ENCODE measurements at places on chromosomes 16 and 17. TPM values are rescaled to one million over a fixed set of nuclear protein-coding genes. Genes with fewer than 3 reads are reported as not detected.

DNA sequence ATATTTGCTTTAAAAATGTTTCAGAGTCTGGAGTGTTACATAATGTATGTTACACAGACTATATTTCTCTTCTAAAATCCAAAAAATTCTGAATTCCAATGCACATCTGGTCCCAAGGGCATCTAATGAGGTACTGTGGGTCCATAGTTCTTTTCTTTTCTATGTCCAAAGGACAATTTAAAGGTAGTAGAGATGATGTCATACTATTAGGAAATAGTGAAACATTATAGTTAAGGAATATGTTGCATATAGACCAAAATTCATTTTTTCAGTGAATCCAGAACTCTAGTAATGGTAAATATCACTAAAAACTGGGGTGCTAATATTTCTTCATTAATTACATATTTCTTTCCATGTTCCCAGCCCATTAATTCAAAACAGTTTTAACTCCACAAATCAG is 23.0 kb downstream of the NME2 start:
- H3K4me3 ChIP-seq, result no peak overlapping the region
- H3K36me3 ChIP-seq, result peaks cover 35% of the 10 kb centered on the region
- H3K4me1 ChIP-seq, result no peaks in the 10 kb centered on the region
- H3K27me3 ChIP-seq, result no peaks in the 10 kb centered on the region
- H3K27ac ChIP-seq, result no peak overlapping the region

GRCh38 chr17:46795379-46795952 is 23.0 kb downstream of the WNT3 start:
- no peaks in the 10 kb centered on the region for H3K4me1 ChIP-seq
- no peak overlapping the region for H3K4me3 ChIP-seq
- no peak for DNase-seq
- peaks cover 45% of the 10 kb centered on the region for H3K27me3 ChIP-seq
- H3K36me3 ChIP-seq, result no peaks in the 10 kb centered on the region

The KRT36 gene
- total RNA-seq, result not detected

The CLEC3A gene
- not detected for total RNA-seq

The CDH11 gene
- 107 TPM for total RNA-seq

DNA sequence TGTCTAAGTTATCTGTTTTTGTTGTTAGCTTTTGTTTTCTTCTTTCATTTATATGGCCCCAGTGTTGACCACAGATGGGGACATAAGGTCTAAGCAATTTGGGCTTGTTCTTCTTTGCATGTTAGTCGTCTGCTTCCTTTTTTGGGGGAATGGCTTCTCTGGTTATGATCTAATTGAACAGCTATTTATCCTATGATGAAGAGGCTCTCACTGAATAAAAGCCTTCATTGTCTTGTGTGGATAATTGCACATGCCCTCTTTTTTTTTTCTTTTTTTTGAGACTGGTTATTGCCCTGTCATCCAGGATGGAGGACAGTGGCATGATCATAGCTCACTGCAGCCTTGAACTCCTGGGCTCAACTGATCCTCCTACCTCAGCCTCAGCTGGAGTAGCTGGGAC is 13.7 kb downstream of the SMARCE1 start:
- no peak overlapping the region for H3K27ac ChIP-seq
- no peaks in the 10 kb centered on the region for H3K27me3 ChIP-seq
- H3K4me1 ChIP-seq, result no peaks in the 10 kb centered on the region
- H3K36me3 ChIP-seq, result peaks cover 95% of the 10 kb centered on the region
- DNase-seq, result no peak

- no peak for DNase-seq
- no peaks in the 10 kb centered on the region for H3K27me3 ChIP-seq
- H3K27ac ChIP-seq, result no peak overlapping the region
- no peak overlapping the region for H3K4me3 ChIP-seq
Measured at GRCh38 chr17:68433911-68434508, 23.3 kb downstream of the WIPI1 start.

The NAE1 gene
- total RNA-seq, result 80.9 TPM

DNA sequence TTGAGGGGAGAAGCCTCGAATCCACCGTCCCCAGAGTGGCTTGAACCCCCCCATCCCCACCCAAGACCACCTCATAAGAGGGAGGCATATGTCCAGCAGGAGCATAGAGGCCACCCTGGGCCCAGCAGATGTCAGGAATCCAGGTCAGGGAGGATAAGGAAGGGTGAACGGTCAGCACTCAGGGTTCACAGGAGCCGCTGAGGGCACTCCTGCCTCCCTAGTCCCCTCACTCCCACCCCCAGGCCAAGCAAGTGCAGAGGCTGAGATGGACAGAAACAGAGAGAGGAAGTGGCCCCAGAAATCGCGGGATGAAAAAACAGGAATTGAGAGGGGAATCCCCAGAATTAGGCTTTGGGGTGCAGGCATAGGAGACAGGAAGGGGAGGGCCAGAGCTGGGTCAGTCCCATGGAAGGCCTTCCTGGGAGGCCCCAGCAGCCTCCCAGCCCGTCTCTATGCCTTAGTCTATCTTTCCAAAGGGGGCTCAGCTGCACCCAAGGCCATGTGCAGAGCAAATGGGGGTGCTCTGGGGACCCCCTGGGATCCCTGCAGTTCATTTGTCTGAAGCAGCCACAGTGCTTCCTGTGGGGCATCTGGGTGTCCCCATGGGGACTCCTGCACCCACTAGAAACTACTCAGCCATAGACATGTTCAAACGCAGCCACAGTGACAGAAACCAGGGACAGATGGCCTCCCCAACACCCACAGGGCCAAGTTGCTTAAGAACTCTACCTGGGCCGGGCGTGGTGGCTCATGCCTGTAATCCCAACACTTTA is 1.7 kb downstream of the CMTM3 start:
- no peak for DNase-seq
- H3K27me3 ChIP-seq, result no peaks in the 10 kb centered on the region
- H3K27ac ChIP-seq, result no peak overlapping the region
- H3K4me3 ChIP-seq, result peak overlapping the region; percentile 92
- H3K36me3 ChIP-seq, result peaks cover 38% of the 10 kb centered on the region

GRCh38 chr16:70438585-70438968 is 323 bp downstream of the ST3GAL2 start:
- peak overlapping the region; percentile 17 for H3K27ac ChIP-seq
- H3K36me3 ChIP-seq, result peaks cover 13% of the 10 kb centered on the region
- no peaks in the 10 kb centered on the region for H3K27me3 ChIP-seq
- peak overlapping the region; percentile 82 for H3K4me3 ChIP-seq
- no peak for DNase-seq

The FOXJ1 gene
- total RNA-seq, result not detected

DNA sequence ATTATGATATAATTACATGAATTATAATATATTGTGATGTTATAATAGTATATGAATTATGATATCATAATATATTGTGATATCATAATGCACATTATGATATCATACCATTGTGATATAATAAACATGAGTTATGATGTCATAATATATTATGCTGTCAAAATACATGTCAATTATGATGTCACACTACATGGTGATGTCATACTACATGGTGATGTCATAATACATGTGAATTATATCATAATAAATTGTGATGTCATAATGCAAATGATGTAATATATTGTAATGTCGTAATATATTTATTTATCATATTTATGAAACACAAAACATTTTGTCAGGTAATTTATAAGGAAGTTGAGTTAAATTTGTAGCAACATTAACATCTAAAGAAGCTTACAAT is 1950.1 kb downstream of the TP53TG3F start:
- no peaks in the 10 kb centered on the region for H3K36me3 ChIP-seq
- H3K27ac ChIP-seq, result no peak overlapping the region
- H3K4me3 ChIP-seq, result no peak overlapping the region
- H3K27me3 ChIP-seq, result no peaks in the 10 kb centered on the region

- H3K36me3 ChIP-seq, result no peaks in the 10 kb centered on the region
- no peak for DNase-seq
- no peaks in the 10 kb centered on the region for H3K27me3 ChIP-seq
- H3K27ac ChIP-seq, result no peak overlapping the region
- H3K4me3 ChIP-seq, result no peak overlapping the region
Measured at GRCh38 chr17:67435122-67435521, 58.0 kb downstream of the PITPNC1 start.

- H3K4me1 ChIP-seq, result no peaks in the 10 kb centered on the region
- H3K27ac ChIP-seq, result no peak overlapping the region
- no peak for DNase-seq
- H3K27me3 ChIP-seq, result peaks cover 19% of the 10 kb centered on the region
- H3K36me3 ChIP-seq, result no peaks in the 10 kb centered on the region
- H3K4me3 ChIP-seq, result no peak overlapping the region
Measured at GRCh38 chr17:36468903-36469635, 17.4 kb upstream of the ZNHIT3 start.

The CPHXL2 gene
- not detected for total RNA-seq

- H3K27me3 ChIP-seq, result peaks cover 6% of the 10 kb centered on the region
- no peaks in the 10 kb centered on the region for H3K36me3 ChIP-seq
- H3K4me1 ChIP-seq, result no peaks in the 10 kb centered on the region
- no peak for DNase-seq
- H3K4me3 ChIP-seq, result no peak overlapping the region
- H3K27ac ChIP-seq, result no peak overlapping the region
Measured at GRCh38 chr17:32629563-32630190, 142.9 kb downstream of the CDK5R1 start.

DNA sequence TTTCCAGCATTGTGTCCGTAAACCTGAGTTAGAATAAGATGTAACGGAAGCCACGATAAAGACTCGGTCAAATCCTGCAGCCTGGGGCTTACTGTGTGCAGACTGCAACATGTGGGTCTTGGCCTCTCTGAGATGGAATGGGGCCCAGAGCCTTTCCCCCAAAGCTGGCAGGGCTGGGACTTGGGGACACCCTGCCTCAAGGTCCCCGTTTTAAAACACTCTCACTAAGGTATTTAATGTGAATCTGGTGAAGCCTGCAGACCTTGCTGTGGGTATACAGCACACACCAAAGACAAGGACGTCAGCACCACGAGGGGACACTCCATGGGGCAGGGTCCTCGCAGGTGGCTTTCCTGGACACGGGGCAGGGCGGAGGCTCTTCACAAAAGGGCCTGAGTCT is 2.1 kb downstream of the NDUFAF8 start:
- peaks cover 23% of the 10 kb centered on the region for H3K4me1 ChIP-seq
- no peak for DNase-seq
- H3K27me3 ChIP-seq, result no peaks in the 10 kb centered on the region
- peaks cover 60% of the 10 kb centered on the region for H3K36me3 ChIP-seq
- H3K4me3 ChIP-seq, result no peak overlapping the region

DNA sequence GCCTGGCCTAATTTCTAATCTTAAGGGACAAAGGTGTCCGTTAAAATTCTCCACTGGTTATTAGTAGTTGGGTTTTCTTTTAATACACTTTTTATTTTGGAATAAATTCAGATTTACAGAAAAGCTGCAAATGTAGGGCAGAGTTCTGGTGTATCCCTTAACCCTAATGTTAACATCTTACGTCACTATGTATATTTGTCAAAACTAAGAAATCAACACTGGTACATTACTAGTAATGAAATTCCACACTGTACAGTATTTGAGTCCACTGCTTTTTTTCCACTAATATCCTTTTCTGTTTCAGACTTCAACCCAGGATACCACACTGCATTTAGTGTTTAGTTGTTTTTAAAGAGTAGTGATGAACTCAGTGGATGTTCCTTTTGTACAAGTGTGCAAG is 18.7 kb upstream of the KPNA2 start:
- no peak overlapping the region for H3K4me3 ChIP-seq
- H3K27me3 ChIP-seq, result no peaks in the 10 kb centered on the region
- no peak for DNase-seq
- no peaks in the 10 kb centered on the region for H3K36me3 ChIP-seq

The NLRC5 gene
- 29.4 TPM for total RNA-seq

DNA sequence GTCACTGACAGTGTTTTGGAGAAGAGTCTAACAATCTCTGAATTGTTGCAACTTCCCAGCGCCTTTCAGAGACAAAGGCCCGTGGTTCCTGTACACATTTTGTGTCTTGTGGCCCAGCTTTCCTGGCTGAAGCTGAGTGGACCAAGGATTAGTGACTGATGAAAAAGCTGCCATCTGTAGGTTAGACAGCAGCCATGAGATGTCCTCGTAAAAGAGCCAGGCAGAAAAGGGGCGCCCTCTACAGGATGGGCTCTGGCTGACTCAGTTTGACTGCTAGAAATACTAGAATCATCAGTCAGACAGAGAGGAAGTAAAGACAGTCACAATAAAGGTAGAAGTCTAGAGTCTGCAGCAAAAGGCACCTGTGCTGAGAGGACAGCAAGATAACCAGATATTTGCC is 26.5 kb upstream of the NF1 start:
- DNase-seq, result peak; percentile 63
- no peaks in the 10 kb centered on the region for H3K36me3 ChIP-seq
- H3K4me1 ChIP-seq, result peaks cover 23% of the 10 kb centered on the region
- no peaks in the 10 kb centered on the region for H3K27me3 ChIP-seq
- H3K27ac ChIP-seq, result peak overlapping the region; percentile 78

DNA sequence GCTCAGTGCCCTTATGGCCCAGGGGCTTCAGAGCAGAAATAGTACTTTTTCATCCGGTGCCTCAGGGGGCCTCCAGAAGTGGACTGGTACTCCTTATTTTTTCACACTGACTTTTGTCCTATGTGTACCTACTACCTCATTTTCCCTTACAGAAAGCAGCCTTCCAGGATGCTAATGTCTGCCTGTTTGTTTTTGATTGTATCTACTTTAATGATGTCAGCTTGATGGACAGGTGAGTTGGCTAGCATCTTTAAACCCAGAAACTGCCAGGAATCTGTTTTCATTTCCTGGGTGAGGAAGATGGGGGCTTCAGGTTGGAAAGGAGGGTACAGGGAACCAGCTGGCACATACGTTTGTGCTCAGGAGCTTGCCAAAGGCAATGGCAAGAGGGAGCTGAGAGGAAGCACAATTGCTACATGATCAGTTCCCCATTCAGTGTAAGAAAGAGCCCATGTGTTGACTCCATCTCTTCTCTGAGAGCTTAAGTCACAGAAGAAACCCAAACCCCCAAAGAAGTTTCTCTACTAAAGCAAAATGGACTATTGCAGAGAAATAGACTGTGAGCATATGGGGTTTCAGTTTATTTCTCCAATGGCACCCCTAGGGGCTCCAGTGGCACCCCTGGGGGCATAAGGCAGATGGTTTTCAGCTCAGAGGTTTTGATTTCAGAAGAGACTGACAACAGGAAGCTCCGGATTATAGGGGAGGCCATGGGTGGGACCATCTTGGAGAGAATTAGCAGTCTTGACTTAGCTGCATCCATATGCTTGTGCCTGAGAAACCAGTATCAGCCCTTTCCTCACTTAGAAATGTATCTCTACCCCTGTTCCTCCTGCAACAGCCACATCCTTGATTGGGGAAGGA is 16.3 kb downstream of the LIG3 start:
- H3K4me1 ChIP-seq, result no peaks in the 10 kb centered on the region
- H3K27me3 ChIP-seq, result no peaks in the 10 kb centered on the region
- peaks cover 82% of the 10 kb centered on the region for H3K36me3 ChIP-seq

- H3K36me3 ChIP-seq, result no peaks in the 10 kb centered on the region
- DNase-seq, result no peak
- H3K4me1 ChIP-seq, result peaks cover 29% of the 10 kb centered on the region
- H3K4me3 ChIP-seq, result no peak overlapping the region
- H3K27me3 ChIP-seq, result no peaks in the 10 kb centered on the region
- H3K27ac ChIP-seq, result no peak overlapping the region
Measured at GRCh38 chr17:45342306-45342705, 25.5 kb upstream of the MAP3K14 start.

GRCh38 chr16:1121601-1122397 is 25.8 kb upstream of the C1QTNF8 start:
- no peak overlapping the region for H3K27ac ChIP-seq
- no peaks in the 10 kb centered on the region for H3K36me3 ChIP-seq
- DNase-seq, result no peak
- peaks cover 94% of the 10 kb centered on the region for H3K27me3 ChIP-seq
- no peaks in the 10 kb centered on the region for H3K4me1 ChIP-seq

The IGF2BP1 gene
- total RNA-seq, result 8.7 TPM

The CBLN1 gene
- not detected for total RNA-seq

The ZNF469 gene
- total RNA-seq, result 2.0 TPM

The NSMCE1 gene
- total RNA-seq, result 62.6 TPM

The MYH13 gene
- total RNA-seq, result not detected

- no peak for DNase-seq
- peaks cover 26% of the 10 kb centered on the region for H3K4me1 ChIP-seq
Measured at GRCh38 chr17:35241520-35241919, 1.4 kb upstream of the SLFN5 start.

The MEIOC gene
- total RNA-seq, result 0.13 TPM

The NACA2 gene
- not detected for total RNA-seq

The ZFHX3 gene
- total RNA-seq, result 2.3 TPM

The KCNG4 gene
- not detected for total RNA-seq
